Activated CD4-positive, alpha-beta T cell treated with anti-CD3 and anti-CD28 coated beads for 1 hour (primary cell): ENCODE measurements at places on chromosomes 5 and 9.

- DNase-seq, result no peak
Measured at GRCh38 chr9:109192732-109193361, 25.8 kb upstream of the FRRS1L start.

GRCh38 chr9:11235061-11235460, 622.3 kb upstream of the PTPRD start:
- DNase-seq, result no peak

GRCh38 chr5:170278611-170279458, 18.7 kb downstream of the LCP2 start:
- DNase-seq, result peak; percentile 78

DNA sequence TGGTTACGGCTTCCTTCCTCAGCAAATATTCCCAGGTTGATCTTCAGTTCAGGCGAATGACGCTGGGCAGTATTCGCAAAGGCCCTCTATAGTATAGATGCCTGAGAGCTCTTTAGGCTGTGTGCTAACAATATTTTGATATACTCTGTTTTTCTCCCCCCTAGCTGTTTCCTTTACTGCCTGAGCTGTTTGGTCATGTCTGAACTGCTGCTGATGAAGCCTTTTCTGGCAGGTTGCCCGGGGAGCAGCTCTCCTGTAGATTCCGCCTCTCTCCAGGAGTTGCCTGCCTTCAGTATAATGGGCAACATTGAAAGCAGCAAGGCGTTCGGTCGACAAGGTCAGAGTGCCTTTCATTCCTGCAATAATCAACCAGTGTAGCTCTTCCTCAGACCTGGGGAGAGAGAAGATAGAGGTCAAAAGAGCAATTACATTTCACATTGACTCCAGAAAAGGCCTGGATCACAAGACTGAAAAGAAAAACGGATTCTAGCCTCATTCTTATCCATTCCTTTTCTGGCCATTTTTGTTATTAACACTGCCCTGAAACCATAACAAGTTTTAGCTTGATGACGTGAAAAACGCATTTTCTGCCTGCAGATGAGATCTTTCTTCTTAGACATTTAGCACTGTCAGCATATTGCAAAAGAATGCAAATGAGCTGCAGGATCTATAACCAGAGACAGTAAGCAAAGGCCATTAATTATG, 60.1 kb upstream of the ZNF608 start:
- no peak for DNase-seq

- no peak for DNase-seq
Measured at GRCh38 chr9:35522187-35522586, 32.3 kb downstream of the RUSC2 start.

DNA sequence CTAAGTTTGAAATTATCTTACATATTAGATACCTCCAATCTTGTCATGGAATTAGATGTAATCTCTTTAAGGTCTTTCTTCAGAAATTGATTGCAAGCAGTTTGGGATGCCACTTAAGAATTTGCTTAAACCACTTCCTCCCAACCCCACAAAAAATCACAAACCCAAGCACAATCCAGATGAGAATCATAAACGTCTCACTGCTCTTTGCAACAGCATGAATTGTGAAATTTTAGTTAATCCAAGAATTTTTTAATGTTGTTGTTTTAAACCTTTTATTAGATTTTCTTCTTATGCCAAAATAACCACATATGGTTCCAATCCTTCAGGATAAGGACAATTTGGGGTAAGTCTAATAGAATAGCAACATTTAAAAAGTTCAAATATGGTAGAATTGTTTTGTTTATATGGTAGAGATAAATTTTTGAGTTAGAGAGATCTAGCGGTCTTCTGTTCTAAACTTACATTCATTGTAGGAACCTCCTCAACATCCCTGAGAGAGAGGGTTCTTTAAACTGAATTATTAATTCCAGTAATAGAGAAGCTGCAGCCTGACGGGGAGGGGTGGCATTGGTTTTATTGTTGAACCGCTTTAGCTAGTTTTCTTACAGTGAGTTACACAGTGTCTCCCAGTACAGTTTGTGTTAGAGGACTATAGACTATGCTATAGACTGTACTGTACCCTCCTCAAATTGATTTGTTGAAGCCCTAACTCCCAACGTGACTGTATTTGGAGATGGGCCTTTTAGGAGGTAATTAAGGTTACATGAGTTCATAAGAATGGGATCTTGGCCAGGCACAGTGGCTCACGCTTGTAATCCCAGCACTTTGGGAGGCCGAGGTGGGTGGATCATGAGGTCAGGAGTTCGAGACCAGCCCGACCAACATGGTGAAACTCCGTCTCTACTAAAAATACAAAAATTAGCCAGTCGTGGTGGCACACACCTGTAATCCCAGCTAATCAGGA, 24.8 kb upstream of the IL6ST start:
- no peak for DNase-seq

DNA sequence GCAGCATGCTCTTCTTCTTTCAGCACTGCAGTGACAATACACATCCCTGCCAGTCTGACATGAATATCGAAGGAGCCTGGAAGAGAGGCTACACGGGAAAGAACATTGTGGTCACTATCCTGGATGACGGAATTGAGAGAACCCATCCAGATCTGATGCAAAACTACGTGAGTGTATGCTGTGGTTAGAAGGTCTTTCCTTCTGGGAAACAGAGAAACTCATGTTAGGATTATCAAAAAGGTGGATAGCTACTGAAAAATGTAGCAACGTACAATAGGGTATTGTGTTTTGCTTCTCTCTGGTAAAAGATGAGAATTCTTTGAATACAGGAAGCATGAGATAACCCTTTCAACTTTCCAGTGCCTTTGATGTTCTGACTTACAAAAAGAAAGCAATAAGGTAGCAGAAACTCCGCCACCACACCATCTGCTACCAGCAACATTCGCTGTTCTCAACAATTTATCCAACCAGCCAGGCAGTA, 133.3 kb downstream of the PCSK5 start:
- DNase-seq, result peak; percentile 17

DNA sequence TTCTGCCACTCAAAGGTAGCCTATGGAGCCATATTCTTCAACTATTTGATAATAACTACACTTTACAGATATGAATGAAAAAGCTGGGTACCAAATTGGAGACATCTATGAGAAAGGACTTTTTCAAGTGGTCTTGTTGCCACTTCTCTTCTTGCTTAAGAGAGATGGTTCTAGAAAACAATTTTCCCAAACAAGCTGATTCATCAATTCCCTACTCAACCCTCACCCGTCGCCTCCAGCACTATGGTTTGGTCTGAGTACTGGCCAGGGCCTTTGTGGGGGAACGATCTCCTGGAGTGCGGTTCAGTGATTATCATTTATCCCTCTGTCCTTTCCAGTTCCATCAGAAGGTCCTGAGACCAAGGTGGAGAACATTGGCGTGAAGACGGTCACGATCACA, 56.8 kb downstream of the IL31RA start:
- no peak for DNase-seq

- no peak for DNase-seq
Measured at GRCh38 chr5:17429353-17429752, 68.7 kb upstream of the TAF11L2 start.

GRCh38 chr9:27548055-27548741, 18.6 kb upstream of the MOB3B start:
- DNase-seq, result no peak

GRCh38 chr5:62790348-62790747, 211.7 kb downstream of the LRRC70 start:
- no peak for DNase-seq

DNA sequence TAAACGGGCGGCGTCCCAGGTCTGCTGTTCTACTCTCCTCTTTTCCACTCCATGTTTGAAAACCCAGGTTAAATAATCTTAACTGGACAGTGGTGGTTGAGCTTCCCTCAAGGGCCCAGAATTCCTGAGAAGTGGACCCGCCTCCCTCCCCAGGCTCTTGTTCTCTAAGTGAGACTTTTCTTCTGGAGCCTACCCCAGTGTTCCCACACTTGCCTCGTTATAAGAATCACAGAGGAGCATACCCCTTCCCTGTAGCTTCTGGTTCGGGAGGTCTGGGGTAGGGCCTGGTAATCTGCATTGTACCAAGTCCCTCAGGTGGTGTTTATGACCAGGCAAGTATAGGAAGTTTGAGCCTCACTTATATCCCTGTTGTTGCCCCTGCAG, 12.0 kb downstream of the PSD2 start:
- DNase-seq, result no peak

GRCh38 chr5:176528301-176528700, 8.9 kb downstream of the RNF44 start:
- DNase-seq, result no peak

GRCh38 chr9:78023003-78023741, 8.4 kb downstream of the GNAQ start:
- DNase-seq, result no peak

GRCh38 chr5:134071614-134072207, 42.8 kb upstream of the TCF7 start:
- DNase-seq, result no peak

DNA sequence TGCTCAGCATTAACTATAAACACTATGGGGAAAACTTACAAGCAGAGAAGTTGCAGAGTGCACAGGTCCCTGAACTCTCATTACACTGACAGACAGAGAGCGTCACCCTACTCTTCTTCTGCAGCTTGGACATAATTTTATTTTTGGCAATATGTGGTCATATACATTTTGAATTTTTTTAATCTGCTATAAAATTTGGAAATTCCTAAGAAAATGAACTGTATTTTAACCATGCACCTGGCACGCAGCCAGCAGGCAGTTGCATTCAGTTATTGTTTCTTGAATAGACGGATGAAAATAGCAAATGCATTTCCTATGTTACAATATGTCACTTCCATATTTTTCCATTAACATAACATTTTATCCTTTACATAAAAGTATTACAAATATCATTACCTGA, 100.2 kb downstream of the SLC25A46 start:
- DNase-seq, result no peak

- no peak for DNase-seq
Measured at GRCh38 chr9:13054389-13054788, 225.1 kb downstream of the MPDZ start.

GRCh38 chr5:27511061-27511460, 472.7 kb upstream of the CDH9 start:
- no peak for DNase-seq

DNA sequence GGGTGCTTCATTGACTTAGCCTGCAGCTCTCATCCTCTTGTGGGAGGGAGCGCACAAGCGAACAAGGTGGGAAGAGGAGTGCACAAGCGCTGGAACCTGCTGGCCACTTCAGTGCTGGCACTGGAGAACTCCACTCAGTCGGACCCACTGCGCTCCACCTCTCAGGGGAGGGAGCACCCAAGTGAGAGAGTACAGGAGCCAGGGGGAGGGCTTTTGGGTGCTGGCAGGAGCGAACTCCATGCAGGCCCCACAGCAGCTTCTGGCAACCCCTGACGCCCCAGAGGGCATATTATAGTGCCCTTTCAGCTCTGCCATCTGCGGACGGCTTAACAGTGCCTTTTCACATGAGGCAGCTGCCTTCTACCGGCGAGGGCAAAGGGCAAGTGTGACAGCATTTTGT, 774.2 kb upstream of the COX7C start:
- no peak for DNase-seq

DNA sequence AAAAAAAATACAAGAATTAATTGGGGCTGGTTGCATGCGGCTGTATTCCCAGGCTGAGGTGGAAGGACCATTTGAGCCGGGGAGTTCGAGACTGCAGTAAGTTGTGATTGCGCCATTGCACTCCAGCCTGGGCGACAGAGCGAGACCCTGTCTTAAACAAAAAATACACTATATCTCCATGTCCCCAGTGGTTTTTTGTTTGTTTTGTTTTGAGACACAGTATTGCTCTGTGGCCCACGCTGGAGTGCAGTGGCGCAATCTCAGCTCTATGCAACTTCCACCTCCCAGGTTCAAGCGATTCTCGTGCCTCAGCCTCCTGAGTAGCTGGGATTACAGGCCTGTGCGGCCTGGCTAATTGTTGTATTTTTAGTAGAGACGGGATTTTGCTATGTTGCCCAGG, 1.2 kb downstream of the COQ4 start:
- no peak for DNase-seq

- no peak for DNase-seq
Measured at GRCh38 chr5:140178086-140178410, 3.1 kb downstream of the CYSTM1 start.

GRCh38 chr5:147223948-147224791, 10.7 kb upstream of the STK32A start:
- no peak for DNase-seq

DNA sequence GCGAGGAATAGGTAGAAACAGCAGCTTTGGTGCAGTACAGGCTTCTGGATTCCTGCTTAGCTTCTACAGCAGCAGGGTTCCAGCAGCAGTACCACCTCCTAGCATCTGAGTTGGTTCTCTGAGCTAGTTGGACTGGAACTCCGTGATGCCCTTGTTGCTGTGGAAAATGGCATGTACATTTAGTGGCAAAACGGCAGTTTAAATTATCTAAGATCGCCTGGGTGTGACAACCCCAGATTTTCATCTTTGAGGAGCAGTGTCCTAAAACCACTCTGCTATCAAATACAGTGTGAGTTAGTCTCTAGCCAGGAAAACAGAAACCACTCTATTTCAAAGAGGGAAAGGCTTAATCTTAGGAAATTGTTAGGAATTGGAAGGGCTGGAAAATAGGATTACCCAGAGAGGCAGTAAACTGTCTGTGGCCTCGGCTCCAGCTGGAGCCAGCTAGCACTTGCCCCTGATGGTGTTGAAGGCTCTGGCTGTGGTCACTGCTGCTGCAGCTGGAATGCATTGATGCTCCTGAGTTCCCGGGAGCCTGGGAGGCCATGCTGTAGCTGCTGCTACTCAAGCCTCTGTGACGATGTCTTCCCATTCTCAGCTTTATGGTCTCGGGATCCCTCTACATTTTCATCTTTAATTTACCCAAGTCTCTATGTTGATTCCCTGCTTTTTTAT, 29.4 kb downstream of the RAD23B start:
- DNase-seq, result no peak

DNA sequence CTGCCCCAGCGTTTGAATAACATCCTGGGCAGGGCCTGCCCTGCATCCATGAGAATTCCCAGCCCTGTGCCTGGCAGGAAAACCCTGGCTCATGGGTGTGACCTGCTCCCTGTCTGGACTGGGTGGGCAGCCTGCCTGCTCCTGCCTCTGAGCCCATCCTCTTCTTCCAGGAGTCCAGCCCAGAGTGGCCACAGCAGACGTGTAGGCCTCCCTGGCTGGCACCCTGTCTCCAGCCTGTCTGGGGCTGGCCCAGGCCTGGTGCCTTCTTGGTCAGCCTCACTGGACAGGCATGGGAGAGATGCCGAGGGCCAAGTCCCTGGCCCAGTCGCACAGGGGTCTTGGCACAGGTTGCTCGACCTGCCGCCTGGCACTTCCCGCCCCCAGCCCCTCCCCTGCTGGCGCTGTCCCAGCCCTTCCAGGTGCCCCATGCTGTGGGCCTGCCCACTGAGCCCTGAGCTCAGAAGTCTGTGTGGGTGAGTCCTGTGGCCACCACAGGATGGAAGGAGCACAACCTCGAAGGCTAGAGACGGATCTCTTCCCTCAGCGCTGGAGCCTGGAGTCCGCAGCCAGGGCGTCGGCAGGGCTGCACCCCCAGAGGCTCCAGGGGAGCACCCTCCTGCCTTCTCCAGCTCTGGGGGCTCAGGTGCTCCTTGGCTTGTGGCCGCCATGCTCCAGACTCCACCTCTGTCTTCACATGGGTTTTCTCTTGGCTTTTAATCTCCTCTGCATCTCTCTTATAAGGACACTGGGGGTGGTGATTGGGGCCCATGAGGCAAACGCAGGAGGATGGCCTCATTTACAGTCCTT, 11.8 kb upstream of the COL5A1 start:
- no peak for DNase-seq

GRCh38 chr5:72064801-72065570, 42.3 kb upstream of the MAP1B start:
- DNase-seq, result no peak
